ENCODE measurements at places on chromosomes 3 and 15.

DNA sequence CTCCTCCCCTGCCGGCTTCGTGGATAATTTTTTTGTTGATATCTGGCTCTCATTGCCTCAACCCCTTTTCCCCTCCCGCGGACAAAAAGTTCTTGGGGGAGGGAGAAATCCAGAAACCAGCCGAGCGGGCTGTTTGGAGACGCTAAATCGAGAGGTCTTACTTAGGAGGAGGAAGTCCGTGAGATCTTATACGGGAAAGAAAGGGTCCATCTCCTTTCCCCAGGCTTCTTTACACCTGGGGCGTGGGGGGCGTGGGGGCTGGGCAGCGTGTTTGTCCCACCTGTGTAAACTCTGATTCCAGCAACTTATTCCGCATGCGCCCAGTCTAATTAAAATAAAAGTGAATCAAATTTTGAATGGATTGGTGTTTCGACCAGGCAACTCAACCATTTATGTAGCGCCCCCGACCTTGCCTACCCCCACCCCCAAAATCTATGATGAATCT lies 364 bp upstream of the CADPS start:
- no peak for DNase-seq

DNA sequence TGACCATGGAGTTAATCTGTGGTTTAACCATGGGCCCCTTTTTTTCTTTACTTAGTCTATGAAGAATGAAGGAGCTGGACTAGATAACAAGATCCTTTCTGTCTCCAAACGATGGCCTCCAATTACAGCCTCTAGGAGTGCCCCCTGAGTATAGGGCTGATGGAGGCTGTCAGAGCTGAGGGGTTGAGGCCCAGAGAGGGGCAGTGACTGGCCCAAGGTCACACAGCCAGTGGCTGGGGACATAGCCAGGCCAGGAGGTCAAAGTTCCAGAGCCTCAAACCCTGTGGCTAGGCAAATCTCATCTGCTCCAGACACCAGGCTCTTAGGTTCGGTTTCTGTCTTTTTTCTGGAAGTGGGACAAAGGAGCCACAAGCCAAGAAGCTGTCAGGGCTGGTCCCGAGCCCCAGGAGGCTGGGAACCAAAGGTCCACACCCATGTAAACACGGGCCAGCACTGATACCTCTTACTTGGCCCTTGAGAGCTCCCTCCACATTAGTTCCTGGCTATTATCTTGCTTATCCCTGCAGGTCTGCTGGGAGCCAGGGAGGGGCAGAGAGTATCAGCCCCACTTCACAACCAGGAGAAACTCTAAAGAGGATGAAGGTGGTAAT lies 10.3 kb downstream of the RHOV start:
- no peak for DNase-seq

GRCh38 chr3:98884675-98885371 lies 16.7 kb downstream of the DCBLD2 start:
- DNase-seq: peak; percentile 67

DNA sequence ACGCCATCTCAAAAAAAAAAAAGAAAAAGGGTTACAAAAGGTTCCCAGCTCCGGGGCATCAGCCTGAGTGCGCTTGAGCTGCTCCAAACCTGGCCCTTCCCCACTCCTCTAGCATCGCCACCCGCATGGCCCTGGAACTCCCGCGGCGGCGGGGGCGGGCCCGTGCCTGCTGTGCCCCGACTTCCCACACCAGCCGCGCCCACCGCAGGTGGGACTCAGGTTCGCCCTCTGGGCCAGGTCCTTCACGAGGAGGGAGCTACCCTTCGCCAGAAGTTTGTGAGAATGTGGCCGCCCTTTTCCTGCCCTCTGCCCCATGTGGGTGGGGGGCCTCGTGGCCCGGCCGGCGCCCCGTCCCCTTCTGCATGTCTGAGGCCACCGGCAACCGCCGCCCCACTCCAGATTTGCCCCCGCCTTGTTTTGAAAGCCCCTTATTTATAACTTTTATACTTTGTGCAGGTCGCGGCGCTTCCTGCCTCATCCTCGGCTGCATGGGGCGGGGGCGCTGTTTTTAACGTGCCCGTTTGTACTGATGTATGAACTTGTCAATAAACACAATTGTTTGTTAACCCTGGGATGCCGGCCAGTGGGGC lies 507 bp upstream of the JMJD7 start:
- DNase-seq: no peak

GRCh38 chr3:178415384-178415783 lies 120.9 kb upstream of the KCNMB2 start:
- no peak for DNase-seq

GRCh38 chr3:181930105-181930504 lies 218.4 kb downstream of the SOX2 start:
- no peak for DNase-seq

GRCh38 chr15:22810853-22811338 lies 24.5 kb downstream of the NIPA1 start:
- no peak for DNase-seq

DNA sequence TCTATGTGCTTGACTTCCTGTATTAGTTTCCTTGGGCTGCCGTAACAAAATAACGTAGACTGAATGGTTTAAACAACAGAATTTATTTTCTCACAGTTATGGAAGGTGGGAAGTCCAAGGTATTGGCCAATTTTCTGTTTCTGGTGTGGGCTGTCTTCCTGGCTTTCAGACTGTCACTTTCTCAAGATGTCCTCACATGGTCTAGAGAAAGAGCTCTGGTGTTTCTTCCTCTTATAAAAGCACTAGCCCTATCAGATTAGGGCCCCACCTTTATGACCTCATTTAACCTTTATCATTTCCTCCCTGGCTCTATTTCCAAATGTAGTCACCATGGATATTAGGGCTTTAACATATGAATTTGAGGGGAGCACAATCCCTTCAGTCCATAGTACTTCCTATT lies 54.6 kb downstream of the SPRED1 start:
- DNase-seq: no peak

DNA sequence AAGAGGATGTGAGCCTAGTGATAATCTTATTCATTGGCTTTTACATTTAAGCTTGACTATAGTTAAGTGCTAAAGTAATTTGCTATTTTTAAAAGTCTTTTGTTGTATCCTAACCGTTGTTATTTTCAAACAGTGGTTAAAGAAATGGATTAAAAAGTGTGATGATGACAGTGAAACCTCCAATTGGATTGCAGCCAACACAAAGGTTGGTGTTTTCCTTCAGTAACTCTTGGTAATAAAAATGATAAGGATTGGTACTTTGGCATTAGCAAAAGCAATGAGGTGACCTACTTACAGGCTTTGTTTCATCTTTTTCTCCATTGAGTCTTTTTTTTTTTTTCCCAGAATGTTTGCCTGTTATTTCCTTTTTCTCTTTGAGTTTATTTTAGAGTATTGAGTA lies 87.5 kb upstream of the GOLGA6B start:
- DNase-seq: no peak

GRCh38 chr15:43514241-43515057 lies 3.0 kb upstream of the MAP1A start:
- DNase-seq: peak; percentile 28

DNA sequence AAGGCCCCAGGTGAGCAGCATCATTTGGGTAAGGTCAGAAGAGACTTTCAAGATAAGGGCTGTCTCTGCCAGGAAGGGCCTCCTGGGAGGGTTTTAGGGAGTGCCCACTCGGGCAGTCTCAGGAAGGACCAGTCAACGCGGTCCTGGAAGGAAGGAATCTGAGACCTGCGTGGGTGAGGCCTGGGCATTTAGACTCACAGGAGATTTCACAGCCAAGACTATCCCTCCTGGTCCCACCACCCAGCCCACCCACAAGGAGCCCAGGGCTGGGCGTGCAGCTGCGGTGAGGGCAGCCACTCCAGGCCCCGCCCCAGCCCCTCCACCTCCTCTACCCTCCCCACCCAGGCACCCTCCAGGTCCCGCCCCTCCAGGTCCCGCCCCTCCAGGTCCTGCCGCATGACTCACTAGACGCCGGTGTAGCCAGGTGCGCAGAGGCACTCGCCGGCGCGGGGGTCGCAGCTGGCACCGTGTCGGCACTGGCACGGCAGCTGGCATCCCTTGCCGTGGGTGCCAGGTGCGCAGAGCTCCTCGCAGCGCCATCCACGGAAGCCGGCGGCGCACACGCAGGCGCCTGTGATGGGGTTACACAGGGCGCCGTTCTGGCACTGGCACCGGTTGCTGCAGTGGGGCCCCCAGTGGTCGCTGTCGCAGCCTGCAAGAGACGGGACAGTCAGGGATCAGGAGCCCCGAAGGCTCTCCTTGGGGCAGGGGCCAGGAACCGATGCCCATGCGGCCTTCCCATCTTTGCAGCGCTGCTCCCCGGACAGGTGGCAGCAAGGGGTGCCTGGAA lies 112.7 kb downstream of the RAB11A start:
- no peak for DNase-seq

- no peak for DNase-seq
Measured at GRCh38 chr3:134326126-134326525, 48.1 kb downstream of the AMOTL2 start.

GRCh38 chr3:52126500-52126899 lies 27.7 kb downstream of the POC1A start:
- DNase-seq: no peak

DNA sequence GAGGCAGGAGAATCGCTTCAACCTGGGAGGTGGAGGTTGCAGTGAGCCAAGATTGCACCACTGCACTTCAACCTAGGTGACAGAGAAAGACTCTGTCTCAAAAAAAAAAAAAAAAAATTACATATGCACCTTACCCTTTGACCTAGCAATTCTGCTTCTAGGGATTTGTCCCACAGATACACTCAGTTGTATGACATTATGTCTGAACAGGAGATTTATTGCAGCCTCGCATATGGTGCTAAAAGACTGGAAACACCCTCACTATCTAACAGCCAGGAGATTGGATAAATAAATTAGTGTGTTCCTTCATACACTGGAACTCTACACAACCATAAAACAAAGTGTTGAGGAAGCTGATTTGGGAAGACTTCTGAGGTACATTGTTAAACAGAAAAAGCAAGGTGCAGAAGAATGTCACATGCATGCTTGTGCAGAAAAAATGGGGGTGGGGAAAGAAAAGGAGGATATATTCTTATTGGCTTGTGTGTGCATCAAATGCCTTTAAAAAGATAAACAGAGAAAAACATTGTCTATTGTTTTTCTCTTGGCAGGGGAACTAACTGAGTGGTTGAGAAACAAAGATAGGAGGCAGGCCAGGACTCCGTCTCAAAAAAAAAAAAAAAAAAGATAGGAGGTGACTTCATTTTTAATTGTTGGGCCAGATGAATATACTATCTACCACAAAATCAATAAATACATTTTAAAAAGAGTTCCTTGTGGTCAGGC lies 30.9 kb downstream of the PPCDC start:
- no peak for DNase-seq

- DNase-seq: no peak
Measured at GRCh38 chr15:74007820-74008371, 13.4 kb downstream of the PML start.

DNA sequence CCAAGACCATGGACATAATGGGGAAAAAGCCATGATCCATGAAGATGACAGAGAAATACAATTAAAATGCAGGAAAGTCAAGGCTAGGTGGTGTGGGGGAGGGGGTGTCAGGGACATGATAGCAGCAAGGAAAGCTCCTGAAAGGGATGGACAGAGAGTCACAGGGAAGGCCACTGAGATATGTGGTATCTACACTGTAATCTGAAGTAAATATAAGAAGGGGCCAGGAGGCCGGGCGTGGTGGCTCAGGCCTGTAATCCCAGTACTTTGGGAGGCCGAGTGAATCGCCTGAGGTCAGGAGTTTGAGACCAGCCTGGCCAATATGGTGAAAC lies 62.5 kb downstream of the FOXP1 start:
- DNase-seq: no peak

DNA sequence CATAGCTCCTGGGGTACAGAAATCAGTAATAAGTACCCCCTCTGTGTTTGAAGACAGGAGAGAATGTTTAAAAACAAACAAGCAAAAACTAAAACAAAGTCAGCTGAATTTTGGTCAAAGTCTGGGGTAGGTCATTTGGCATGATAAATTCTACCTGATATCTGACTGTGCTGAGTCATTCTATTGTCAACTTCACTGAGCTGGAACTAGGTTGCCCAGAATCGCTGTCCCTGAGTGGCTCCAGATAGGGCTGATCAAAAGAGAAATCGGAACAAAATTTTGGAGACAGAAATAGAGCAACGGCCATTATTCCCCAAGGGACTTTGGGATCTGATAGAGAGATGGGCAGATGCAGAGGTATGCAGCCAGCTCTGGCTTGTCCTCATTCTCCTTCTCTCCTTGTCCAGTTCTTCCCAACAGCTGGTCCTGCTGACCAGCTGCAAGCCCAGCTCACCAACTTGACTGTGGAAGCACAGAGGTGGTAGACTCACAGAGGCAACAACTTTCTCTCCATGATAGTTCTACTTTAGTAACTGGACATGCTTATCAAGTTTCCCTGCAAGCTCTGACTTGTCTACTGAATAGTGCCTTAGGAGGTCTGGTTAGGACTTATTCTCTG lies 57.3 kb upstream of the MYRIP start:
- no peak for DNase-seq

GRCh38 chr3:114552527-114552812 lies 258.6 kb downstream of the TIGIT start:
- no peak for DNase-seq

DNA sequence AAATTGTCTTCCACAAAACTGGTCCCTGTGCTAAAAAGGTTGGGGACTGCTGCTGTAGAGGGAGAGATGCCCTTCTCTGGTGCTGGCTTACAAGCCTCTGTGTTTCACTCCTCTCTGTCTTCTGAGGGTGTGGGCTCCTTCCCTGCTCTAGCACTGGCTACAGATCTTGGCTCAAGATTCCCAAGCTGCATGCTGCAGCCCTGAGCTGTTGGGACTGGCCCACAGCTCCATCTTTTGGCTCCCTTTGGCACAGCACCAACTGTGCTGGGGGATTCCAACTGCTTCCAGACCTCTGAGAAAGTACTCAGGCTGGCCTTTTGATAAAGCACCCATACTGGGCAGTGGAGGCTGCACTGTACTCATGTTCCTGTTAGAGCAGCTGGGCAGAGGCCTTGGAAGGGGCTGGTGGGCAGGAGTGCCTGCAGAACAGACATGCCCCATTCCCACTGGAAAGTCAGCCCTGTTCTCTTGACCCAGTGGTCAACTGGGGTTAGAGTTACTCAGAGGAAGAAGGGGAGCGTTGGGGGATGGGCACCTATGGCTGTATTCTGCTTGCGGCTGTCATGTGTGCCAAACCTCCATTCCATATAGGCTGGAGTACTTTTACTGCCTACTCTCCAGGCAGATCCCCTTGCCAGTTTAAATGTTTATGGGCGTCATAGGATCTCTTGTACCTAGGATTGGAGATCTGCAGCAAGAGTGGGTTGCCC lies 55.7 kb downstream of the GALK2 start:
- DNase-seq: peak; percentile 20

DNA sequence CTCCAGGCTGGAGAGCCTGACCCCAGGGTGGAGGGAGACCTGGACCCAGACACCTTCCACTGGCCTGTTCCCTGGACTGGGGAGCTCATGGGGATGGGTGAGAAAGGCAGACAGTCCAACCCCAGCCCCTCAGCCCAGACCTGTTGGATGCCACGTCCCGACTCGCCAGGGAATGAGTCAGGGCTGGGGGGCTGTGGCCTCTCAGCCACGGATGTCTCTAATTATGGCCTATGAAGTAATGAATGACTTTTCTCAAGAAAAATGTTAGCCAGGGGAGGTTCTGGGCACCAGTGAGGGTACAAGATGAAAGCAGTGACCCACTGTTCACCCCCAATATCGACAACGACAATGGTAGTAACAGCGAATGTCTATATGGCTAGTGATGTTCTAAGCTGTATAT lies 107.0 kb upstream of the RPL32 start:
- peak; percentile 58 for DNase-seq
